ENCODE measurements at places on chromosomes 2 and 18. TPM values are rescaled to one million over a fixed set of nuclear protein-coding genes. Genes with fewer than 3 reads are reported as not detected.

GRCh38 chr18:56712761-56713160, 61.6 kb downstream of the WDR7 start:
- DNase-seq: no peak
- H3K4me3 ChIP-seq: no peak overlapping the region
- H3K27me3 ChIP-seq: no peaks in the 10 kb centered on the region

DNA sequence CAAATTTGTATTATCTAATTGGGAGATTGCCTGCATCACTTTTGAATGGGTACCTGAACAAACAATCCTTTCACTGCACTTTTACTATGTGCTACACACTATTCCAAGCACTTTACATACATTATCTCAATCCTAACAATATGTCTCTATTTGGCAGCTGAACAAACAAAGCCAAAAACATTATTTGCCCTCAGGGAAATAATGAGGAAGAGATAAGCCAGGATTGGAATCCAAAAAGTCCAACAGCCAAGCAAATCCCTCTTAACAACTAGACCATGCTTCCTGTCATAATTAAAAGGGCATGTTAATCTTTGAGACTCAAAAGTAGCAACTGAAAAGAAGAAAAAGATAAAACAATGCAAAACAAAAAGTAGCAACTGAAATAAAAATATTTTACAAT, 32.1 kb downstream of the RPRD1A start:
- H3K4me1 ChIP-seq: peaks cover 13% of the 10 kb centered on the region
- no peak overlapping the region for H3K4me3 ChIP-seq
- no peak overlapping the region for H3K27ac ChIP-seq
- H3K36me3 ChIP-seq: peaks cover 47% of the 10 kb centered on the region

The CDH2 gene
- total RNA-seq: not detected

DNA sequence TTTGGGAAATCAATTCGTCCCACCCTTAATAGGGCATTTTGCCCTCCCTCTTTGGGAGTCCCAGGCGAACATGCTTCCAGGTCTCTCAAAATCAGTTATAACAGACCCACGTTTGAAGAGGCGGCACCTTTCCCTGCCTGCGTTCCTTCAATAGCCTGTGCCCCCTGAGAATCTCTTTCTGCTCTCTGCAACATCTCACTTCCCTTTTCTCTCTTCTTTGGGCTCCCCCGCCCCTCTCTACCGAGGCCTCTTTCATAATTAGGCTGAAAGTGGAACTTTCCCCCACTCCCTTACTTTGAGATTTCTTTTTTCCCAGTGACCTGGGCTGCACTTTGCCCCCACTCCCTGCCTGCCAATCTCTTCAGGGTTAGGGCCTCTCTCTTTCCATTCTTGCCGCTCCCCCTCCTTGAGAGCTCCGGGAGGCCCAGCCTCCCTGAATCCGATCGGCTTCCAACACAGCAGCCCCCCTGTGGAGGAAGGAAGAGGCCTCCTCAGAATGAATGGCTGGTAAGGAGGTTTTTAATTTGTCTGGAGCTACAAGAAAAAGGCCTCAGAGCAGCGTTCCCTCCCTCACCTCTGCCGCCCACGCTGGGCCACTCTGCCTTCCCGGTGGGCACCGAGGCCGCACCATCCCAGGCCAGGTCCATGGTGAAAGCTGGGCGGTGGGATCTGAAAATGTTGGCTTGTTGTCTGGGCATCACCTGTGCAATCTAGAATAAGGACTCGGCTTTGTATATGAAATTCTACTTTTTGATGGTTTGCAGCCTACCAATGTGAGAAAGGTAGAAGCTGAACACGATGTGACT, 162.6 kb upstream of the SIX3 start:
- no peak overlapping the region for H3K27ac ChIP-seq
- no peaks in the 10 kb centered on the region for H3K36me3 ChIP-seq
- DNase-seq: no peak
- H3K4me1 ChIP-seq: no peaks in the 10 kb centered on the region

The MTA3 gene
- total RNA-seq: 20.9 TPM

GRCh38 chr2:116809109-116809508, 1005.4 kb upstream of the DDX18 start:
- no peak overlapping the region for H3K4me3 ChIP-seq
- H3K36me3 ChIP-seq: no peaks in the 10 kb centered on the region
- no peaks in the 10 kb centered on the region for H3K4me1 ChIP-seq
- H3K27ac ChIP-seq: no peak overlapping the region
- H3K27me3 ChIP-seq: no peaks in the 10 kb centered on the region
- DNase-seq: no peak

- no peak overlapping the region for H3K4me3 ChIP-seq
- no peaks in the 10 kb centered on the region for H3K36me3 ChIP-seq
- no peak overlapping the region for H3K27ac ChIP-seq
- H3K27me3 ChIP-seq: no peaks in the 10 kb centered on the region
Measured at GRCh38 chr2:161844822-161845221, 220.6 kb downstream of the SLC4A10 start.

- no peaks in the 10 kb centered on the region for H3K4me1 ChIP-seq
- no peak for DNase-seq
- H3K36me3 ChIP-seq: no peaks in the 10 kb centered on the region
- H3K27me3 ChIP-seq: no peaks in the 10 kb centered on the region
- no peak overlapping the region for H3K4me3 ChIP-seq
Measured at GRCh38 chr18:33540392-33540791, 37.6 kb upstream of the ASXL3 start.

- no peak overlapping the region for H3K27ac ChIP-seq
- no peaks in the 10 kb centered on the region for H3K4me1 ChIP-seq
- no peaks in the 10 kb centered on the region for H3K36me3 ChIP-seq
- H3K4me3 ChIP-seq: no peak overlapping the region
- no peaks in the 10 kb centered on the region for H3K27me3 ChIP-seq
- no peak for DNase-seq
Measured at GRCh38 chr2:99101697-99102096, 39.8 kb upstream of the C2orf15 start.

The KCMF1 gene
- 87.0 TPM for total RNA-seq

The TEKT4 gene
- total RNA-seq: not detected

- H3K4me3 ChIP-seq: no peak overlapping the region
- peaks cover 3% of the 10 kb centered on the region for H3K36me3 ChIP-seq
- peaks cover 28% of the 10 kb centered on the region for H3K4me1 ChIP-seq
- no peaks in the 10 kb centered on the region for H3K27me3 ChIP-seq
- no peak overlapping the region for H3K27ac ChIP-seq
Measured at GRCh38 chr2:88601286-88601685, 26.0 kb downstream of the EIF2AK3 start.

DNA sequence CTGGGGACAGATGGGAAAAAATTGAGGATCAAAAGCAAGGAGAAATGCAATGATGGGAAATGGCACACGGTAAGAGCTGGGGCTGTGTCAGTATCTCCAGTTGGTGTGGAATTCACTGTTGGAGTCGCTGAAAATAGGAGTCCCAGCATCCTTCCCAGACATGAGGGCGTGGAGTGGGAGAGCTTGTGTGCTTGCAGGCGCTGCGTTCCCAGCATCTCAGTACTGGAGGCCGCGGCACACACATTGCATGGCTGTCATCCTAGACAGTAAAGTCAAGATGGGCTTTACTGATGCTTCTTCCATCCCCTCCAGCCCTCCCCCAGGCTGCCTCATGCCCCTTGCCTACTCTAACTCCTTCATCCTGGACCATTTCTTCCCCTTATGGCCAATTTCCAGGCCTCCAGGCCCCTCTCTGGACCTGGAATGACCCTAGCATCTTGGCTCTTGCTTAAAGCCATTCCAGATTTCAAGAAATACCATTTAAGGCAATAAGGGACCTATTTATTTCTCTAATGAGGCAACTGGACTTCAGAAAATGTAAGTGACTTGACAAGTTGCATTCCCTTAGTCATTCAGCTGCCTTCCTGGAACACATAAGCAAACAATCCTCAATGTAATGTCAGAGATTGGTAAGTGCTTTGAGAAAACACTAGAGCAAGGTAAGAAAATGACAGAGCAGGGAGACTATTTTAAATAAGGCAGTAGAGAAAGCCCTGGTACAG, 70.5 kb upstream of the TTC39C start:
- no peak overlapping the region for H3K27ac ChIP-seq
- H3K36me3 ChIP-seq: peaks cover 4% of the 10 kb centered on the region
- H3K4me3 ChIP-seq: no peak overlapping the region
- H3K4me1 ChIP-seq: peaks cover 26% of the 10 kb centered on the region

- H3K27me3 ChIP-seq: peaks cover under 1% of the 10 kb centered on the region
- H3K4me3 ChIP-seq: no peak overlapping the region
- no peaks in the 10 kb centered on the region for H3K36me3 ChIP-seq
- no peak overlapping the region for H3K27ac ChIP-seq
- no peak for DNase-seq
Measured at GRCh38 chr2:24158131-24158530, 16.7 kb upstream of the FAM228A start.

The CFAP210 gene
- total RNA-seq: not detected

The HADHB gene
- total RNA-seq: 72.6 TPM

The UGT1A5 gene
- total RNA-seq: not detected

The IL1A gene
- total RNA-seq: 5.4 TPM

The UGT1A8 gene
- total RNA-seq: not detected

- peaks cover 6% of the 10 kb centered on the region for H3K4me1 ChIP-seq
- no peaks in the 10 kb centered on the region for H3K36me3 ChIP-seq
- H3K27me3 ChIP-seq: peaks cover 79% of the 10 kb centered on the region
- no peak within 1 kb of the TSS for H3K27ac ChIP-seq
Measured at GRCh38 chr2:231037202-231037730, at the start of gene C2orf72. TSS of gene C2orf72 (plus strand) at chr2:231037523. CDS start at chr2:231037566, 43 bp downstream.

GRCh38 chr2:182553483-182553882, 126.6 kb upstream of the PDE1A start:
- H3K36me3 ChIP-seq: no peaks in the 10 kb centered on the region
- H3K27ac ChIP-seq: no peak overlapping the region
- no peaks in the 10 kb centered on the region for H3K27me3 ChIP-seq
- no peaks in the 10 kb centered on the region for H3K4me1 ChIP-seq

DNA sequence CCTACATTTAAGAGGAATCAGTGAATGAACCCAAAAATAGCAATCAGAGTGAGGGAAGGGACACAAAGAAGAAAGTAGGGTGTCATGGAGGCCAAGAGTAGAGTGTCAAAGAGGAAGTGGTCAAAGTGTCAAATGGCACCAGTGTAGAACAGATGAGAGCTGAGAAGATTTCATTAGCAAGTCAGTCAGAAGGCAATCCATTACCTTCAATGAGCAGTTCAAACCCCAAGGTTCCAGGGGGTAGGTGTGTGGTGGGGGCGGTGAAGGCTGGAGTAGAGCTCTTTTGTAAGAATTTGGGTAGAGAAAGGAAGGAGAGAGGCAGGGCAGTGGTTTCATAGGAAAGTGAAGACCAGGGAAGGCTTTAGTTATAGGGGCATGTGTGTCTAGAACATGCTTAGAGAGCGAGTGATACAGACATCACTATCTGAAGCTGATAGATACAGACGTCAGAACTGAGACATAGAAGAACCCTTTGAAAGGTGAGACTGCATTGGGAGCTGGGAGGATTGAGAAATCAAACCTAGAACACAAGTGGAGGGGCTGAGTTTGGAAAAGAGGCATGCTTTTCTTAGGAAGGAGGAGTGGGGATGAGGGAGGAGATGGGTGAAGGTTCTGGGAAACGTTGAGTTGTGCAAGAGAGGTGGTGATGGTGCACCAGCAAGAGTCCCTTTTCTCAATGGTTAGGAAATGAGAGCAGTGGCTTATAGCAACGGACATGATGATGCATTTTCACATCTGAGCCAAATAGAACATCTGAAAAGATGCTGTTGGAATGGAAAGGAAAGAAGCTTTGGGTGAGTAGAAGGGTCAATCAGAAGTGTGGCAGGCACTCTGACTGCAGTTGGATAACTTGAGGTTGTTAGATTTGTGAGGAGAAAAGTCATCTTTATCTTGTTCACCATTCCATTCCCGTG, 48.9 kb upstream of the IL1RL1 start:
- H3K4me1 ChIP-seq: peaks cover 35% of the 10 kb centered on the region
- DNase-seq: no peak
- H3K27me3 ChIP-seq: no peaks in the 10 kb centered on the region
- peaks cover 22% of the 10 kb centered on the region for H3K36me3 ChIP-seq
- H3K4me3 ChIP-seq: no peak overlapping the region

DNA sequence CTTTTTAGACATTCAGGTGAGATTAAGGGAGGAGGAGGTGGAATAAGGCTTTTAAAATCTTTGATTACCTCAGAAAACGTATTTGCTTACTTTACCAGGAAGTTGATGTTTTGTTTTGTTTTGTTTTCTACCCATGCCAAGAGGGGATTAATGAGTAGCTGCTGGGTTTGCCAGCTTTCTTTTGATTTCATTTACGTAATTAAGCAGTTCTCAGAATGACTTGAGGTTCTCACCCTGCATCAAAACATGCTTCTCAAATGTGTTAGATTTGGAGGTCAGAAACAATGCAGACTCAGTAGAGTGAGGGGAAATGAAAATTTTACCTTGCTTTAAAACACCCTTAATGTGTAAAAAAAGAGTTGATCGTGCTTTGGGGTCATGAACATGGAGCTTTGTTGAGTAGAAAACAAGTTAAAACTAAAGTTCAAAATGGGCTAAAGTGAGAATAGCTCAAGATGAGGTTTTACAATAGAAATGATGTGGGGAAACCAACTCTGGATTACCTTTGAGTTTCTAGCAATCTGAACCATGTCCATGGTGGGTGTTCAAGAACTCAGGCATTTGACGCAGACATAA, 217.1 kb upstream of the EPAS1 start:
- no peak for DNase-seq
- peaks cover 4% of the 10 kb centered on the region for H3K36me3 ChIP-seq
- no peaks in the 10 kb centered on the region for H3K27me3 ChIP-seq
- H3K4me3 ChIP-seq: no peak overlapping the region

GRCh38 chr2:27888790-27889189, 1.4 kb downstream of the RBKS start:
- H3K27ac ChIP-seq: no peak overlapping the region
- no peak for DNase-seq
- H3K27me3 ChIP-seq: no peaks in the 10 kb centered on the region
- H3K4me3 ChIP-seq: no peak overlapping the region

The INHA gene
- not detected for total RNA-seq

The SERPINB12 gene
- not detected for total RNA-seq

- H3K4me3 ChIP-seq: no peak overlapping the region
- H3K4me1 ChIP-seq: no peaks in the 10 kb centered on the region
- DNase-seq: no peak
- no peaks in the 10 kb centered on the region for H3K36me3 ChIP-seq
Measured at GRCh38 chr2:110832740-110833139, 100.4 kb downstream of the ACOXL start.

- no peaks in the 10 kb centered on the region for H3K36me3 ChIP-seq
- H3K27ac ChIP-seq: no peak overlapping the region
- no peaks in the 10 kb centered on the region for H3K27me3 ChIP-seq
- no peak for DNase-seq
- H3K4me1 ChIP-seq: no peaks in the 10 kb centered on the region
Measured at GRCh38 chr2:126620302-126620701, 35.7 kb upstream of the GYPC start.

- H3K27me3 ChIP-seq: peaks cover 10% of the 10 kb centered on the region
- no peak overlapping the region for H3K4me3 ChIP-seq
- H3K4me1 ChIP-seq: no peaks in the 10 kb centered on the region
- H3K36me3 ChIP-seq: no peaks in the 10 kb centered on the region
- DNase-seq: peak; percentile 24
Measured at GRCh38 chr2:17851731-17852585, 26.5 kb upstream of the KCNS3 start.

DNA sequence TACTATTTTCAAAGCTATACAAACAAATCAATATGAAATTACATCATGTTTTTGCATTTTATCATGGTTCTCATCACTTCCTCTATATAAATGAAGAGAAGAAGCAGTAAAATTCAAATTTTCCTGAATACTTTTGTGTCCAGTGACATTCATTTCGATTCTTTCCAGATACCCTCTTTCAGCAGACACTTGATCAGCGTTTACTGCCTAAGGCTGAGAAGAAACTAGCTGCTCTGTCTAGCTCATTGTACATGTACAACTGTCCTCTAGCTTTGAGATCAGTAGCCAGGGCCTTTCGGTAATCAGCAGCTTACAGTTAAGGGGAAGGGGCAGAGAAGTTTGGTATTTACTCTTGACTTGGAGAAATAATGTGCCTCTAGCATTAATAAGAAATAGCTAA, 4.8 kb downstream of the VRK2 start:
- H3K4me1 ChIP-seq: peaks cover 28% of the 10 kb centered on the region
- no peak for DNase-seq
- H3K27me3 ChIP-seq: no peaks in the 10 kb centered on the region

Data from activated CD4-positive, alpha-beta memory T cell treated with anti-CD3 and anti-CD28 coated beads, Interleukin-2, amount 10 ng/mL, durations not matched to agents 7 days and 5 days (primary cell).